AG04449 (cell line): ENCODE measurements at places on chromosomes 7 and 10.

GRCh38 chr7:100088621-100089457 is at the start of gene COPS6:
Gene COPS6 (plus strand): TSS chr7:100088969. CDS start chr7:100088991, 22 bp downstream.
- DNase-seq = no peak

- no peak for DNase-seq
Observed at GRCh38 chr7:139131601-139132041, 22.1 kb upstream of the ZC3HAV1 start.

DNA sequence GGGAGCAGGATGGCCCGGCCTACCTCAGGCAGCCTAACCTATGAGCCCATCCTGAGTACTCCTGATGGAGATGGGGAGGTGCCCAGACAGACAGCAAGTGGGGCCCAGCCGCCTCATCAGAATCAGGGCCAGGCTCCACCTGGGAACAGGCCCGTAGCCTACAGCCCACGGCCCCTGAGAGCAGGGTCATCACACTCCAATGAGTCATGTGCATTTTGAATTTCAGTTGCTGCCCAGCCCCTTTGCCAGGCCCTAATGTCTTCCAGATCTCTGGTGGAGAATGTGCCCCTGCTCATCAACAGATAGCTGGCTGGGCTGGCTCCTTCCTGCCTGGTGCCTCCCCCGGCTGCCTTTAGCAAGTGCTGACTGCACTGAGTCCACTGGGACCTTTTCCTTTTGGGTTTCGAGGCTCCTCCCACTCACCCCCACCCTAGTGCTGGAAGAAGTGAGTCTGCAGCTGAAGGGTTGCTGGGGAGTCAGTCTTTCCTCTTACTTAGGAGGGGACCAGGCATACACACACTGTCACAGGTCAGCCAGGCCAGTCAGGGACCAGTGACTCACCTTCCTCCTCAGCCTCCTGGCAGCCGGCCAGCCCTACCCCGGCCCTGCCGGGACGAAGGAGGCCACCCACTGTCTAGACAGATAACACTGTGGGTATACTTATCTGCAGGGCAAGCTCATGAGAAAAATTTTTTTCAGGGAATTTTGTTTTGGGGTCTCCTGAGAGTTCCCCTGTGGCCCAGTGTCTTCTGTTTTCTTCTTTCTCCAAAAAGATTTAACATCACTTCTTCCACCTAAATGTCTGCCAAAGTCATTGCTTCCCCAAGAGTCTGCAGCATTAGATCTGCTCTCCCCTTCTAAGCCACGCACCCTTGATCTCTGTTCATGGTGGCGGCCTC is 9.1 kb upstream of the ASIC3 start:
- no peak for DNase-seq

GRCh38 chr10:11757454-11757820 is 15.3 kb downstream of the ECHDC3 start:
- peak; percentile 29 for DNase-seq

DNA sequence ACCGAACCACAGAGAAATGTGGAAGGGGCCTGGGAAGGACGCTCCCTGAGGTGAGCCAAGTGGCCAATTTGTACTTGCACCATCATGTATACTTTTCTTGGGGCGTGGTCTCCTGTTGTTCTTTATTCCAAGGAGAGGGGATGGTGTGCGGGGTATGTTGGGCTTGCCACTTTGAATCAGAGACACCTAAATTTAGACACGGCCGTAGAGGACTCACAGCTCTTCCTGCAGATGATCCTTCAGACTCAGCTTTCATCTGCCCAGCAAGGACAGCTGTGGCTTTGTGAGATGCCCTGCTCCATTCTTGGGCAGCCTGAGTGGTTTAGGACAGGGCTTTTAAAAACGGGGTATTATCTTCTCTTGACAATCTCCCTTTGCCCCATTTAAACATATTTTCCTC is 473.2 kb downstream of the REEP3 start:
- DNase-seq = no peak

GRCh38 chr10:22666287-22667092 is 47.9 kb downstream of the PIP4K2A start:
- no peak for DNase-seq

- DNase-seq = no peak
Observed at GRCh38 chr7:100893910-100894721, 1.6 kb downstream of the ACHE start.

DNA sequence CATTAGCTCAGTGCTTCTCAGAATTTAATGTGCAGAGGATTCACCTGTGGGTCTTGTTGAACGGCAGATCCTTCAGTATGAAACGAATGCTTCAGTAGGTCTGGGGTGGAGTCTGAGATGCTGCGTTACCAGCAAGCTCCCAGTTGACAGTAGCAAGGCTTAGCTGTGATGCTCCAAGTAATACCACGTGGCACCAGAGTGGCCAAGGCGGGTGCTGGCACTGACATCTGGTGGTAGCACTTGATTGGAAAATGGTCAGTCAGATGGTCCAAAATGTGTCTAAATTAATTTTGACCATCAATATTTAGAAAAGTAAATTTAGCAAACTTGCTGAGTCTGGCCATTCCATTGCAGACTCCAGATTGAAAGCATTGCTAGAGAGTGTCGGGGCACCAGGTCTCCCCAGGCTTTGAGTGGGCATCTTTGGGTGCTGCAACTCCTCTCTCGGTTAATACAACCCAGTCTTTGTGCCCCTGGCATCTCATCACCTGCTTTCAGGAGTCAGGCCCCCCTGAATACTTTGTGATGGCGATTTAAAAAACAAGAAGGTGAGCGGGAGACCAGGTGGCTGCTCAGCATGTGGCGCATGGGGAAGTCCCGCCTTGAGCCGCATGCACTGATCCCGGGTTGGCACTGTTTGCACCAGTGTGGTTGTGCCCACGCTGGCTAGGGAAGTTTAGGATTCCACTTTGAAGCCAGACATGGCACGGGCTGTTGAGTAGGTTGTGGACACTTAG is 130.1 kb downstream of the NT5C2 start:
- no peak for DNase-seq

- DNase-seq = no peak
Observed at GRCh38 chr7:113144817-113145216, 26.5 kb upstream of the SMIM30 start.

DNA sequence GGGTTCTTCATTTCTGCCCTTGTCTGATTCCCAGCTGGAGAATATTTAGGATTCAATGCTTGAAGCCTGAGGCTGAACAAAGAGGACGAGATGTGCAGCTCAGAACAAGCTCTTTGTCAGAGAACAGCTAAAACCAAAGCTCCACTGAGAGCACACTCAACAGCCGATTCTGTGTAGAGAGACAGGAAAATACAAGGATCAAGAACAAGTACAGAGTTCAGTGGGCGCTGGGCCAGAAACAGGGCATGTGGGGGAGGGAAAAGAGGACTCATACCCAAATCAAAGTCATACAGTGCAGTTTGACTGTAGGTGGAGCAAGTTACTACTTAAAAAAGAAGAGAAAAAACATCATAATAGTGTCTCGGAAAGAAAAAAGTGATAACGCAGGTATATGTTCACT is at the start of gene AGMO:
Gene AGMO, minus strand, starts transcription at position 181 of the 400 bp plus-strand sequence.
- DNase-seq = no peak

DNA sequence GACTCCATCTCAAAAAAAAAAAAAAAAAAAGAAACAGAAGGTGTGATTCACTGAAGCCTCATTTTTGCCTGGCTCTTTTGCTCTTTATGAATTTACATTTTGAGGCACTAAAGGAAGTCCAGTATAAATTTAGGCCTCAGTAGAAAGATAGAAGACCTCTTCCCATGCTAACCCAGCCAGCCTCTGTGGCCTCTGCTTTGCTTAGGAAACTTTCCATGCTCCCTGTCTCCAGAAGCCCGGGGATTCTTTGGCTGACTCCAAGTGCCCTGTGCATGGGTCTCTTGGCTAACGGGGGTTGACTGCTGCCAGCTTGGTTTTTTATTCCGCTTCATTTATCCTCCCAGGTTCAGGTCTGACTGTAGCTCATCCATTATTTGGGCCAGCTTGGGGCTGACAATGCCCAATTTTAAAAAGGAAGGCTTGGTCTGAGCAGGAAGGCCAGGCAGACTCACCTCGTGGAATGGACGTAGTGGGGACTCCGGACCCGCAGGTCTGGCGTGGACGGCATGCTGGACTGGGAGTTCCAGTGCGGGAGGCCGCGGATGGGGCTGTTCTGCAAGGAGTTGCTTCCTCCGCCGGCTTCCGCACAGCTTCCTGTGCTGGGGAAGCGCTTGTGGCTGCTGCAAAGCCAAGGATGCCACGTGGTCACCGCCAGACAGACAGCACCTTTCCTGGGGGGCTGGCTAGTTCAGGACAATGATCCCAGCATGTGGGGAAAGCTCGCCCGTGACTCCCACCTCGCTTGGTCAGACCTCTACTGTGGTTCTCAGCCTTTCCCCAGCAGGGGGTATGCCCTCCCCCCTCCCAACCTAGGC is 72.3 kb downstream of the PRPF18 start:
- no peak for DNase-seq

- no peak for DNase-seq
Observed at GRCh38 chr7:26112203-26112740, 39.7 kb upstream of the NFE2L3 start.

DNA sequence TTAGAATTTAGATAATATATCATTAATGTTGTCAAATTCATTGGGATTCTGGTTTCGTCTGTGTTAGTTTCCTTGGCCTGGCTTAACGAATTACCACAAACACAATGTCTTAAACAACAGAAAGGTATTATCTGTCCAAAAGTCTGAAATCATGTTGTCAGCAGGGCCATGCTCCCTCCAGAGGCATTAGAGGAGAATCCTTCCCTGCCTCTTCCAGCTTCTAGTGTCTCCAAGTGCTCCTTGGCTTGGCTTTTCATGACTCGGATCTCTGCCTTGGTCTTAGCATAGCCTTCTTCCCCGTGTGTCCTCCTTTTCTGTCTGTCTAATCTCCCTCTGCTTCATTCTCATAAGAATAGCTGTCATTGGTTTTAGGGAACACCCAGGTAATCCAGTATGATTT is 482.5 kb downstream of the SEMA3D start:
- no peak for DNase-seq

DNA sequence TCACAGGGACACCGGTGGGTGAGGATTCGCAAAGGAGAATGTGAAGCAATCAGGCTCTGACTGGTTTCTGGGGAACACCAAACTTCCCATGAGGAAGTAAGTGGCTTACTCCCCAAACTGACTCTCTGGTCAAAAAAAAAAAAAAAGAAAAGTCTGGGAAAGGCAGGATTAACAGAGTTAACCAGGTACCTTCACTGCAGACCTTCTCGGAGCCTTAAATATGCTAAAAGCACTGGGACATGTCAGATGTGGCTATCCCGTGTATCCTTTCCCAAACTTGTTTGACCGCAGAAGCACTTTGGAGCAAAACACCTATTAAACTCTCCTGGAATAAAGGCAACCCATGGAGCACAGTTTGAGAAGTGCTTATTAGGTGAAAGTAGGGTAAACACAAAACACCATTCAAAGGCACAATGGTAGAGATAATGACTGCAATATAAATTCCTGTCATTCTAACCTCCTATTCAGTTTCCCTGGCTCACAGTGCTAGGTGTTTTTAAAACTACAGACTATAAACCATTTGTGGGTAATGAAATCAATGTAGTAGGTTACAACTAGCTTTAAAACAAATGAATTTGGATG is 44.1 kb upstream of the MXI1 start:
- DNase-seq = no peak

GRCh38 chr10:43409385-43410109 is 561 bp upstream of the HNRNPF start:
- DNase-seq = no peak

GRCh38 chr10:128280271-128280670 is 154.0 kb upstream of the MKI67 start:
- DNase-seq = no peak

DNA sequence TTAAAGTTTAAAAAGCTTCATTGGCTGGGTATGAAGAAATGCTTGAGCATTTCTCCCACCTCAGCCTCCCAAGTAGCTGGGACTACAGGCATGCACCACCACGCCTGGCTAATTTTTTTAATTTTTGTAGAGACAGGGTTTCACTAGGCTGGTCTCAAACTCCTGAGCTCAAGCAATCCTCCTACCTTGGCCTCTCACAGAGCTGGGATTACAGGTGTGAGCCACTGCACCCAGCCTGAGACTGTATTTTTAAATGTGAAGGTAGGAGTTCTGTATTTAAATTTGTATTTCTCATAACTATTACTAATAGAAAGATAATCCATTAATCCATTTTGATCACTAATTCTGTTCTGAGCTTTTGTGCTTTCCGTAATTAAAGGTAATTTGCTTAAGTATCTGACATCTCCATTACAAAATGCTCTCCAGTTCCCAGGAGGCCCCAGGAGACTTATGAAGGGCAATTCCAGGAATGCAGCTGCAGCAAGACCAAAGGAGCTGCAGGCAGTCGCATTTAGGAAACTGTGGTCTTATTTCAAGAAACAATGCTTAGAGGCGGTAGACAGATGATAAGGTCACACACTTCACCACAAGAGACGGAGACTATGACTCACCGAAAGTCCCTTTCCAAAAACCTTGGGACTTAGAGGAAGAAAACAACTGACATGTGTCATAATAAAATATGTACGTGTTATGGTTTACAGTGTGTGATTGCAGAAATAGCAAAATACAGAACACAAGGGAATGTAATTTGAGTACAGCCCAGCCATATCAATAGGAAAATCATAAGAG is 23.3 kb downstream of the YAE1 start:
- DNase-seq = no peak

DNA sequence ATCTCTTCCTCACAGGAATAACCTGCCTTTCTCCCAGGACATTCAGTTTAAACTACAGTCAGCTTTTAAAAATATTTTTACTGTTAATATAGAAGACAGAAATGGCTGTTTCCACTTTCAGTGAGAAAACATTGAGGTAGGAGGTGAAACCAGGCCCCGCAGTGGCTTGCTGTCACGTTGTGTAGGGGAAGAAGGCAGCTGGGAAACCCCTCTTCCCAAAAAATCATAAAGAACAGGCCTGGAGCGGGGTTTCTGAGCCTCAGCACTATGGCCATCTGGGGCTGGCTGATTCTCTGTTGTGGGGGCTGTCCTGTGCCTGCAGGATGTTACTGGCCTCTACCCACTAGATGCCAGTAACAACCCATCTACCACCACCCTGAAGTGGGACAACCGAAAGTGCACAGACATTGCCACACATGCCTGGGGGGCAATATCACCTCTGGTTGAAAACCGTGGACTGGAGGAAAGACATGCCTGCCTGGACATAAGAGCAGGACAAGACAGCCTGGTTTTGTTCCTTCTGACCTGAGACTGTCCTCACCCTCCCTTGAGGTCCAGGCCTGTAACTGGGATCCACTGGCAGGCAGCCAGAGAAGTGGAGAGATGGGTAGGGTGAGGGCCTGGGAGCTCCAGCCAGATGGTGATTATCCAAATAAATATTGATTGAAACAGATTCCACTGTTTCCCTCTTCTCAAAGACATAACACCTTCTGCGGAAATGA is 43.9 kb downstream of the KCNH2 start:
- no peak for DNase-seq

- DNase-seq = no peak
Observed at GRCh38 chr7:70242826-70243225, 644.6 kb downstream of the AUTS2 start.

- no peak for DNase-seq
Observed at GRCh38 chr10:26770069-26770468, 72.6 kb downstream of the PDSS1 start.

GRCh38 chr7:1769286-1770200 is 99.5 kb downstream of the ELFN1 start:
- DNase-seq = no peak
